ENCODE measurements at places on chromosomes 3 and 15.

- DNase-seq: no peak
Measured at GRCh38 chr3:16337856-16338540, 73.0 kb downstream of the OXNAD1 start.

GRCh38 chr3:188524052-188524451 lies 370.1 kb downstream of the LPP start:
- no peak for DNase-seq

- no peak for DNase-seq
Measured at GRCh38 chr3:38968891-38969290, 82.9 kb downstream of the SCN11A start.

- no peak for DNase-seq
Measured at GRCh38 chr3:15264486-15264885, 58.4 kb downstream of the CAPN7 start.

GRCh38 chr15:72199721-72200212 lies 2.2 kb upstream of the GRAMD2A start:
- DNase-seq: peak; percentile 67

DNA sequence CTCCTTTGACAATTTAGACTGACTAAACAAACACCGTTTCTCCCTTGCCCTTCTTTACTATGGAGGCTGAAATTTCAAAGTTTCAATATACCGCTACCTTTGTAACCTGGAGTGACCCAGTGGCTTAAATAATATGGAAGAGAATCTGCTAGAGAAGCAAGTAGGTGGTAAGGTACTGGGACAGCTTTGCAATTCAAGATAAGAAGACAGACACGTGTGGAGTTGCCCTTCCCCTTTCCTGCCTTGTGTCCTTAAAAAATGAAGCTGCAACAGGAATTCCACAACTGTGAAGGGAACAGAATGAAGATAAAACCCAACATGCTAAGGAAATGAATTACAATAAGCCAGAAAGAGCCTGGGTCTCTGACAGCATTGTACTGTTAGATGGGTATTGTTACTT lies 26.4 kb downstream of the CBLB start:
- DNase-seq: no peak

GRCh38 chr15:31070867-31071266 lies 30.7 kb downstream of the TRPM1 start:
- no peak for DNase-seq

DNA sequence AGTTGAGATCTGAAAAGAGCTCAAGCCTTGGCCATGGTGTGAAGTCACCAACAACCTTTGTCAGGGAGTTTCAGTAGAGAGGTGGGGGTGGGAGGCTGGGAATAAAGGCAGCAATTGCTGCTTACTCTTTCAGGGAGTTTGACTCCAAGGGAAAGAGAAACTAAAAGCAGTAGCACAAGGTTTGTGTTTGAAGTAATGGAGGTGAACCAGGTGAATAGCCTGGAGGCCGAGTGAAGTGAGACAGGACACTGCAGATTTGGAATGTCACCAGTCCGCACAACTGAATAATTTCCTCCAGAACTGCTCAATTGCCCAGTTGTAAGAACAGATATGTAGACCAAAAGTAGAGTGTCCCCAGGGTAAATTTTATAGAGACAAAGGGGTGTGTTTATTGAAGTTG lies 44.1 kb downstream of the CD86 start:
- no peak for DNase-seq

DNA sequence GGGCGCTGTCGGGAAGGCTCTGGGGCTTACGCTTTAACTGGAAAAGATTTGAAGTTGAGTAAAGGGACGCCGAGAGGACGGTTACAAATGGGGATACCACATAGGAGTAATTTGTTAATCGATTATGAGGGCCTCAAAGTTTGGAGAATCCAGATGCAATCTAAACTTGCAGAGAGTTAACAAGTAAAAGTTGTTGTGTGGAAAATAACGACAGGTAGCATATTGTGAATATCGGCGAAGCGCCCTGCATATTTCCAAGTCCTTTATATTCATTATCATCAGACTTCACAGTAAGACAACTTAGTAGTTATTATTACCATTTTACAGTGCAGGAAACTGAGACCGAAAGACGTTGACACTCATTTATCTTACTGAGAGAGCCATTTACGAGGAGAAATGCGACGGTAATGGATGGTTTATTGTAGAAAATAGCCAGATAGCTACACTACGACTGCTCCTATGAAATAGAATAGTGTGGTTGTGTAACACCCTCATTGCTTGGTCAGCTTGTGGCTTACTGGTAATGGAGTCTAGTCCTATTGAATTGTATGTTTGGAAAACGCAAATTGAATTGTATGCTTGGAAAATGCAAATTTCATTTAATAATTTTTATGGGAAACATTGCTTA lies 700 bp downstream of the MKRN2 start:
- DNase-seq: no peak

GRCh38 chr3:65195211-65196006 lies 507.6 kb upstream of the ADAMTS9 start:
- no peak for DNase-seq

DNA sequence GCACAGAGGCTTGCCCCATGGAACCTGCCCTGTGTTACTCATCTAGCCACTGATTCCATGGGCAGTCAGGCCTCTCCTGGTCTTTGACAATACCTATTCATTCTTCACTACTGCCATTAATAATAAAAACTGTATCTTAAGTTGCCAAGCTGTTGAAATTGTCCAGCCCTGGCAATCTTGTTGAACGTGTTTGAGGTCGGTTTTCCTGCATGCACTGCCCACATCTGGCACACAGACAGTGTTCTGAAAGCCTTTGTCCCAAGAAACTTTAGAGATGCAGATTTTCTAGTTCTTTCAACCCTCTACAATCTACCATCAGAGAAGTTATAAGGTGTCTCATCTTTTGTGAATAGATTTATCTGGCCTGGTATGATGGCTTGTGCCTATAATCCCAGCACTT lies 567.2 kb upstream of the NECTIN3 start:
- DNase-seq: no peak

- no peak for DNase-seq
Measured at GRCh38 chr3:45748068-45748467, 48.3 kb downstream of the SLC6A20 start.

GRCh38 chr15:70701891-70702568 lies 61.3 kb downstream of the UACA start:
- DNase-seq: no peak

GRCh38 chr3:23685541-23686258 lies 120.1 kb upstream of the UBE2E1 start:
- DNase-seq: peak; percentile 76

- DNase-seq: no peak
Measured at GRCh38 chr3:132749786-132750185, 27.6 kb upstream of the NPHP3 start.

GRCh38 chr3:77799278-77799677 lies 759.4 kb downstream of the ROBO2 start:
- DNase-seq: no peak

- no peak for DNase-seq
Measured at GRCh38 chr3:112709911-112710310, 69.0 kb upstream of the CCDC80 start.

GRCh38 chr3:177515786-177516157 lies 318.5 kb upstream of the TBL1XR1 start:
- DNase-seq: no peak

- no peak for DNase-seq
Measured at GRCh38 chr3:84836961-84837360, 121.8 kb upstream of the CADM2 start.

GRCh38 chr3:182357928-182358327 lies 435.4 kb upstream of the ATP11B start:
- DNase-seq: no peak

- no peak for DNase-seq
Measured at GRCh38 chr3:88707837-88708236, 399.6 kb upstream of the EPHA3 start.

- no peak for DNase-seq
Measured at GRCh38 chr15:58249646-58250312, 111.6 kb downstream of the AQP9 start.

DNA sequence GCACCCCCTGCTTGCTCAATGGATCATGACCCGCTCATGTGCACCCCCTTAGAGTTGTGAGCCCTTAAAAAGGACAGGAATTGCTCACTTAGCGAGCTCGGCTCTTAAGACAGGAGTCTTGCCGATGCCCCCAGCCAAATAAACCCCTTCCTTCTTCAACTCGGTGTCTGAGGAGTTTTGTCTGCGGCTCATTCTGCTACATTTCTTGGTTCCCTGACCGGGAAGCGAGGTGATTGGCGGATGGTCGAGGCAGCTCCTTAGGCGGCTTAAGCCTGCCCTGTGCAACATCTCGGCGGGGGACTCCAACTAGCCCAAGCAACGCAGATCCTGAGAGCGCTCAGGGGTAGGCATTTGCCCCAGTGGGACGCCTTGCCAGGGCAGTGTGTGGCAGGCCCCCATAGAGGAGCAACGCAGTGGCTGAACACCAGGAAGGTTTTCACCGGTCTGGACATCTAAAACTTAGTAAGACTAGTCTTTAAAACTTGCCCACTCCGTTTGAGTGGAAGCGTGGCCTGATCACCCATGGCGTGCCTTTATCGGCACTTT lies 9.5 kb downstream of the SLCO2A1 start:
- no peak for DNase-seq

GRCh38 chr3:33904730-33905129 lies 106.3 kb downstream of the PDCD6IP start:
- no peak for DNase-seq

Measured in H54 (cell line).